ENCODE measurements at places on chromosomes 3 and 15.

GRCh38 chr15:69154684-69155083, 5.8 kb upstream of the GLCE start:
- no peak for DNase-seq

DNA sequence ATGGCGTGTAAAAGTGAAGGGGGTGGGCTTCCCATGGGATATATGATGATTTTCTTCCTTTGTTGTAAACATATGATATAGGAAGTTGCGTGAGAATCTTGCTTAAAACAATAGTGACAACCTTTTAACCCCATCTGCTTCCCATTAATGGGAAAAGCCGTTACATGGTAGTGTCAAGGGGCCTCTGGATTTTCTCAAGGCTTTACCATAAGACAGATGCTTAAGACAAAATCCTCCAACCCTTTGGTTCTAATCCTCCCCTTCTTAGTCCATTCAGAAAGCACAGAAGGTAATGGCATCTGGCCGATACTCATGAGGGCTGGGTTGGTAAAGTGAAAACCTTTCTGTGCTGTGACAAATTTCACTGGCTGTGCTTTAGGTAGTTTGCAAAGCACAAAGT, 25.0 kb downstream of the DPH3 start:
- DNase-seq, result no peak

DNA sequence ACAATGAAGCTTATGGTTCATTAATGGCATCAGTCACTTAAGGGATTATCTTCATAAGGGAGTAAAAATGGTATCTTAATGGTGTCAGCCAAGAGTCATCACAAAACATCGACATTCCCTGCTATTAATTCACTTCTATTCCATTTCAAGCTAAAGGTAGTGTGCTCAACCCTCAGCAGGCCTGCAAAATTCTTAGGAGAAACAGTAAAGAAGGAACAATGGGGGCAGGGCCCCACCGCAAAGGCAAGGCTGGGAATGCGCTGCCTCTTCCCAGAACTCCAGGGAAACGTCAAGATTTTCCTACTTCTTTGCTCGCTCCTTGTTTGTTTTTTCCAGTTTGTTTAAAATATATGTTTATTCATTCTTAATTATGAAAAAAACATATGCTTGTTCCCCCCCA, 187.3 kb upstream of the TSC22D2 start:
- no peak for DNase-seq

DNA sequence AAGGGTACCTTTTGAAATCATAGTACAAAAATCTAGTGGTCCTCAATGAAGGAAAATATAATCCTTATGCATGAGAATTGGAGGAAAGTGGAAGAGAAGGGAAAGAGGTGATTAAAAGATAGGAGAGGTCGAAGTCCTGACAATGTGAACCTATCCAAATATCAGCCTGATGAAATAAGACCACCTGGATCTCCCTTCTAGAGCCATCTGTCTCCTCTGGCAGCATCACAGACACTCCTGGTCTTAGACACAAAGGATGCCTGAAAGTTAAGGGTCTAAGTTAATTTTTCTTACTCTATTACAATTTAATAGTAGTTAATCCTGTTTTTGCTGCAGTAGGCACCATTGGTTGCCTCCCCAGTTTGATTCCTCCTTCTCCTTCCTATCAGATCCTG, 11.1 kb upstream of the TMED3 start:
- no peak for DNase-seq

GRCh38 chr15:70584838-70585706, 178.3 kb downstream of the UACA start:
- no peak for DNase-seq

DNA sequence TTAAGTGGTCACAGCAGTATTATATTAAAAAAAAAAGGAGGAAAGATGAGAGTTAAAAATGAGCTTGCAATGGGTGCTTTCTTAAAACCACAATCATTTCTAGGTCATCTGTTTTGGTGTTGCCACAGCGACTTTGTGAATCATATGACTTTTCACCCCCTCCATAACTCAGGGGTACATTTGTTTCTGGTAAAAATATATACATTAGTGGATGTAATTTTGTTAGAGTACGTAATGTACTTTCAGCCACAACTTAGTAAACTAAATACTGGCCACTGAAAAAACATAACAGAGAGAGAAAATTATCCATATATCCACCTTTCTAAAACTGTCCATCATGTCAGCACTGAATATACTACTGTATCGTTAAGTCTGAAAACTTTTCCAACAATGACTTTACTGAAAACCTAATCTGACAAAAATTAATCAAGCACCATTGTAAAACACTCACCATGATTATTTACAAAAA, 3.4 kb downstream of the ANKRD28 start:
- no peak for DNase-seq

- DNase-seq, result no peak
Observed at GRCh38 chr3:18442756-18443664, 17.9 kb upstream of the SATB1 start.

- DNase-seq, result no peak
Observed at GRCh38 chr3:87082796-87083440, 92.0 kb upstream of the VGLL3 start.

DNA sequence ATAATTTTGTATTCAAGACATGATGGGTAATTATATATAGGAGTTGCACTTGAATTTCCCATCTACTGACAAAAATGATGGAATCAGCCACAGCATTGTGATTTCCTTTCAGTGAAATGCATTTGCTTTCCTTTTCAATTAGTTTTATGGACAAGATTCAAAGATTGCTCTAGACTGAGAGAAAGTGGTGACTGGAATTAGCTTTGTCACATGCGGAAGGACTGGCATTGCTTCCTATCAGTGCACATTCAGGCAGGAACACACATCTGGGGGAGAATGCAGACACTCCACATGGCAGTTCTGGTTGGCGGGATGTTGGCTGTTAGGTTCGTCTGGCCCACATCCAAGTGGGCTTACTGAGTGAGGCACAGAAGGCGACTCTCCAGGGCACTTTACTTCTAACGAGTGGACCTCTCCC, 399.3 kb upstream of the RGMA start:
- no peak for DNase-seq

All from breast epithelium (tissue), 4 donors.